ENCODE measurements at places on chromosomes 13 and 19.

DNA sequence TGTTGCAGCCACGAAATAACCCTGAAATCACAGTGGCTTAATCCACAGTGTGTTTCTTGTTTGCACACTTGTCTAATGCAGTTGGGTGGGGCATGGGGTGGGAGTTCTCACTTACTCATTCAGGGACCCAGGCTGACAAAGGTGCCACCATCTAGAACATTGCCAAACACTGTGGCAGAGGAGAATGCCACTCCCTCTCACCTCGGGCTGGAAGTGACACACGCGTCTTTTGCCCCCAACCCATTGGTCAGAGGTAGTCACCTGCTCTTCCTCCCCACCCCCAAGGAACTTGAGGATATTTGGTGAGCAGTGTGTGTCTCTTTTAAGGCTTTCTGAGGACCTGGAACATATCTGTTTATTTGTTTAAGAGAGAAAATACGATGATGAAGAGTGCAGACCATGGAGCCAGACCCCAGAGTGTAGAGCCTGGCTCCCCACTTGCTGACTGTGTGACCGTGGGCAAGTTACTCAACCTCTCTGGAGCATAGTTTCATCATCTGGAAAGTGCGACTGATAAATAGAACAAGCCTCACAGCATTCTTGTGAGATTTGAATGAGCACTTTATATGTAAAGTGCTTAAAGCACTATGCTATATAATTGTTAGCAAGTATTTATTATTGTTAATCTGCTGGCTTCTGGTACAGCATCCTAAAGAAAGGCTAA, 17.4 kb downstream of the GPR183 start:
- no peak for DNase-seq

DNA sequence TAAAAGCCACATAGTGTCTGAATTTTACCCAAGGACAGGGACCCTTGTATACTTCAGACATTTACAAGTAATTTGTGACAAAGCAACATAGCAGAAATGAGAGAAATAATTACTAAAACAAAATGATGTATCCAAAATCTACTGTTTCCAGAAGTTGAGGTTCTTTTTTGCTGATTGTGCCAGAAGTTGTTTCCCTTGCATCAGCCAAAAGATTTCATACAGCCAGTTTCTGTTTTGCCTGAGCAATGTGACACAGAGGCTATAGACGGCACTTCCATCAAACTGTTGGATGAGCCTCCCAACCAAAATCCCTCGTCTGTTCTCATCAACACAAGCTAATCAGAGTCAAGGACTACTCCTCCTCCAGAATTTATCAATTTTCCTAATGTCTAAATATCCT, 913.2 kb upstream of the GPC6 start:
- no peak for DNase-seq

DNA sequence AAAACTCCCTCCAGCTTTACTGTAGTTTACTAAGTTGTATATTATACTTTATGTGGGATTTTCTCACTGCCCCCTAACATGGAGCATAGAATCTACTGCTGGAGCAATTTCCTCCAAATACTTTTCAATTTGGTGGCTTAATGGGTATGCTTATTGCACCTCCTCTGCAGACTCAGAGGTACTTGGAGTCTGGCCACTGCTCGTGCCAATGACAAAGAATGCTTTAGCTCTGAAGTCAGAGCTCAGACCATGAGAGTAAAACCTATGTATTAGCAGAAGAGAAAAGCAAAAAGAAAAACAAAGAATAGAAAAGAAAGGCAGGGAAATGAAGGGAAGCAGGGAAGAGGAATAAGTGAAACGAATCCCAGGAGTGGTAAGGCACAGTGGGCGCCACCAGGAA, 71.9 kb downstream of the SUCLA2 start:
- no peak for DNase-seq

GRCh38 chr13:23488442-23488841, 54.9 kb upstream of the SACS start:
- no peak for DNase-seq

- no peak for DNase-seq
Observed at GRCh38 chr13:57739543-57740190, 108.1 kb downstream of the PCDH17 start.

DNA sequence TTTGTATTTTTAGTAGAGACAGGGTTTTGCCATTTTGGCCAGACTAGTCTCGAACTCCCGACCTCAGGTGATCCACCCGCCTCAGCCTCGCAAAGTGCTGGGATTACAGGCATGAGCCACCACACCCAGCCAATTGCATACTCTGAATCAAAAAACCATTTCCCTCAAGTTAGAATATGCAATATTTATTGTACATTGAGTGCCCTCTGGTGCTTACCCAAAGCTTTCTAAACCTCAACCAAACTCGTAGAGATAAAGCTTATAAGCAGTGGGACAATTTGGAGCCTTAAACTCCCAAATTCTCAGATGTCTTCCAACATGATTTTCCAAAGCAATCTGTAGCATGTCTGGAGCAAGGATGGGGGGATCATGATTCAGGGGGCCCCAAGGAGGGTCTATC, 22.4 kb downstream of the RFXAP start:
- peak; percentile 51 for DNase-seq

DNA sequence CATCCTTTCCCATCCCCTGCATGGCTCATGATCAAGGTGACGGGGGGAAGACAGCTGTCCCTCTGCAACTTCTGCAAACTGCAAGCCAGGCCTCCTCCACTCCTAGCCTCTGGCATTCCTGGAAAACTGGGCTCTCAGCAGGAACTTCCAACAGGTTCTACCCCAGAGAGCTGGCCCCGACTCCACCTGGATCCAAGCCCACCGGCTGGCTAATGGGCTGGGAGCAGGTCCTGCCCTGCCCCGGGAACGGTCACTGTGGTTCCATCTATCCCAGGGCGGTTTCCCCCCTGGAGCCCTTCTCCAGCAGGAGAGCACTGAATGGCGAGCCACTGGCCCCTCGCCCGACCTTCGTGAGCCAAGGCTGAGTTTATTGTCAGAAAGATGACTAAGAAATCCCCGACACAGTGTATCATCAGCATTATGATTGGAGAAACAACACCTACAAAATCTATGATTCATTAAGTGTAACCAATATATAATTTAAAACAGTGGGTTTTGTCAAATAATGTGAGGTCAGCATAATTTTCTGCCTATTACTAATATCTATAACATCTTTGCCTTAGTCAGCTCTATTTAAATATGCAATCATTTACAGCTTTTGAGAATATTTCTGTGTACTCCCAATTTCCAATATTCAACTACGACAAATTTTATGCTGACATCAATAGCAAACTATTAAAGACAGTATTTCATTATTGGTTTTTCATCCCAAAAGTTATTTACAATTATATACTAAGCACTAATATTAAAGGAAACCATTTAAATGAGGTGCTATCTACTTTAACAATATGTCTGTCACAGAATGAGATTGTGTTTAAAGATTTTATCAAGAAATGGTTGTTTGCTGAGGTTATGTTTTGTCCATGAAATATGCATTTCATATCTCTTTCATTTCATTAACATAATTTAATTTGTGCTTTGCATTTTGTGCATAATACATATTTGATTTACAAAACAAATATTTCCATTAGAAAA, 133.0 kb downstream of the URI1 start:
- DNase-seq = no peak

DNA sequence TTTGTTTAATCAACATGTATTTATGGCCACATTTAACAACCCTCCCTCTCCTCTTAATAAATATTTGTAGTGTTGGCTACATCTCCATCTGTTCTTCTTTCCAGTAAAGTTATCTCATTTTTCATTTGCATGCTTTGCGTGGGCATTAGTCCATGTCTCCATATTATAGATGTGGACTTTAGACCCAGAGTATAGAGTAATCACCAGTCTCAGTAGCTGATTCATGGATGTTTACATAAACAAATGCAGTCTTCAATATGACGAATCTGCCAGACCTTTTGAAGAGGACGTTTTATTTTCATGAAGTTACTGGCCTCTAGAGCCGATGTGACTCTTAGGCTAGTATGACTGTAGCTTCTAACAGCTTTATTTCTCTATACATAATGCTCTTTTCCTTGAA, 1546.2 kb downstream of the OLFM4 start:
- no peak for DNase-seq

GRCh38 chr13:94431987-94432386, 47.5 kb downstream of the DCT start:
- DNase-seq = no peak

DNA sequence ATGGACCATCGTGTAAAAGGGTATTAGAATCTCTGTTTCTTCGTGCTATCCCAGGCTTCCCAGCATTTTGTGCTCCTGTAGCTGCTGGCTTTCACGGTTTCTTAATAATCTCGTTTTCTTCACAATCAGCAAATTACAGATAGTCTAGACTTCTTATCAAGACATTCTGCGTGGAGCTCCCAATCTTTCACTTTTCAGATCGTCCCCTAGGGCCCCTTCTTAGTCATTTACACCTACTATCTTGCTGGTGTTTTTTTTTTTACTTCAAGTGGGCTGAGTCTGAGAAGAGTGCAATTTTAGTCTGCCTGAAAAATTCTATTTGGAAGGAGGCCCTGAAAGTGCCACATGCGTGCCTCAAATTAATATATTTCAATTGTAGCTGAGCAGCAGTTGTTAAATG, 275.1 kb downstream of the SHISA2 start:
- no peak for DNase-seq

GRCh38 chr13:47472516-47472915, 528.6 kb downstream of the SUCLA2 start:
- no peak for DNase-seq

GRCh38 chr13:101624210-101624922, 171.9 kb downstream of the ITGBL1 start:
- no peak for DNase-seq

DNA sequence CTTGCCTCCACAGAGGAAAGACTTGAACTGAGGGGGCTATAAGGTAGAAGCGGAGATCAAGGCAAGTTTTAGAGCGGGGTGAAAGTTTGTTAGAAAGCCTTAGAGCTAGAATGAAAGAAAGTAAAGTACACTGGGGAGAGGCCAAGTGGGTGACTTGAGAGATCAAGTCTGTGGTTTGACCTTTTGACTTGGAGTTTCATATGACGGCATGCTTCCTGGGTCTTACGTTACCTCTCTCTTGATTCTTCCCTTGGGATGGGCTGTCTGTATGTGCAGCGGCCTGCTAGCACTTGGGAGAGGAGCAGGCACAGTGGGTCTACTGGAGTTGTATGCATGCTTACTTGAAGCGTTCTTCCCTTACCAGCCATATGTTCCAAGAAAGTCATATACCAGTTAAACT, 1768.5 kb downstream of the PCDH9 start:
- no peak for DNase-seq

DNA sequence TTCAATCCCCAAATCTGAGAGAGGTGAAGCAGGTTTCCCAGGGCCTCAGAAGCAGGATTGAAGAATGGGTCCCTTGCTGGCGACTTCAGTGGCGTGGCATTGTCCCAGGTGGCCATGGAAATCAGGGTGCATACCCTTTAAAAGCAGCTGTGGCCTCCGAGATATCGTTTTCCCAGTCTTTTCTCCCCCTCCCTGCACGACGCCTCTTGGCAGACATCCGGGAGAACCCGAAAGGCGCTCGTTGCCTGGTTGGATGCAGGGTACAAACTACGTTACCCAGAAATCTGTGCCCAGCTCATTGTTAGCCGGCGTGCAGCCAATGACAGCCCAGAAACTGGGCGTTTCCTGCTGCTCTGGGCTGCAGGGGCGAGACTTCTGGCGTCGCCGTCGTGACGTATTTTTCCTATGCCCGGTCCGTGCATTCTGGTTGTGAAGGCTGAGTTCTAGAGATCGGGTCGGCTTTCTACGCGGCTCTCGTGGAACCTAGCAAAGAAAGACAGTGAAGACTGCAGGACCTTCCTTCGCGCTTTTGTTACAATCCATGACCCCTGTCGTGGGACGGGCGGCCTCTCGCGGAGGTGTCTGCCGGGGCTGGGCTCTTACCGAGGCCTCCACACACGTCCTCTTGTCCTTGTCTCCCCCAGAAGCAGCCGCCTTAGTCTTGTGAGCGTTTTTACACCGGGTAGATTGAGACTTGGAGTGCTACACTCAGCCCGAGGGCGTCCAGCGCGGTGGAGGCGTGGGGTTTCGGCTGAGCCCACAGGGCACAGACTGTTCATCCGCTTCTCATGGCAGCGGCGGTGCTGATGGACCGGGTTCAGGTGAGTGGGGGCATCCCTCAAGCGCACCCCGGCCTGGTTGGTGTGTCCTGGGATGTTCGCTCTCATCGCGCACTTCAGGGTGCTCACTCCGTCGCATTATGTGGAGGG, at the start of gene ZNF304:
TSS of gene ZNF304 (plus strand) at position 395 of the 929 bp plus-strand sequence. CDS start at position 789, 394 bp downstream.
- peak; percentile 83 for DNase-seq

GRCh38 chr13:35669321-35669720, 192.8 kb upstream of the MAB21L1 start:
- DNase-seq = no peak

- DNase-seq = no peak
Observed at GRCh38 chr19:49473868-49474541, at the start of gene FLT3LG. FLT3LG (plus strand) TSS chr19:49474215; CDS start chr19:49474640, 425 bp downstream.

- no peak for DNase-seq
Observed at GRCh38 chr13:91158017-91158395, 189.5 kb upstream of the MIR17HG start.

GRCh38 chr13:110390567-110390966, 83.5 kb downstream of the COL4A2 start:
- DNase-seq = no peak

DNA sequence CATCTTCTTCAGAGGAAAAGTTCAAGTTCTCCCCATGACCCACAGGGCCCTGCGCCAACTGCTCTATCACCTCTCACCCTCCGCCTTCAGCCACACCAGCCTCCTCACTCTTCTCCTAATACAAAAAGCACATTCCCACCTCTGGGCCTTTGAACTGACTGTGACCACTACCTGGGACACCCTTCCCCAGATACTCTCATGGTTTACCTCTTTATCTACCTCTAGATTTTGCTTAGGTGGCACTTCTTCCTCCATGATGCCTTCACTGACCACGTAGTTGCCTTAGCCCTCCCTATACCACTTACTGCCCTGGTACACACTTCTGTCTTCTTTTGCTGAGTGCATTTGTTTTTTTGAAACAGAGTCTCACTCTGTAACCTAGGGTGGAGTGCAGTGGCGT, 3.9 kb upstream of the SYCE2 start:
- DNase-seq = no peak

- no peak for DNase-seq
Observed at GRCh38 chr13:41701676-41702075, 244.3 kb downstream of the RGCC start.

- DNase-seq = no peak
Observed at GRCh38 chr13:65631078-65631477, 1599.1 kb downstream of the PCDH9 start.

- DNase-seq = no peak
Observed at GRCh38 chr19:31278555-31279435, 70.4 kb downstream of the TSHZ3 start.

DNA sequence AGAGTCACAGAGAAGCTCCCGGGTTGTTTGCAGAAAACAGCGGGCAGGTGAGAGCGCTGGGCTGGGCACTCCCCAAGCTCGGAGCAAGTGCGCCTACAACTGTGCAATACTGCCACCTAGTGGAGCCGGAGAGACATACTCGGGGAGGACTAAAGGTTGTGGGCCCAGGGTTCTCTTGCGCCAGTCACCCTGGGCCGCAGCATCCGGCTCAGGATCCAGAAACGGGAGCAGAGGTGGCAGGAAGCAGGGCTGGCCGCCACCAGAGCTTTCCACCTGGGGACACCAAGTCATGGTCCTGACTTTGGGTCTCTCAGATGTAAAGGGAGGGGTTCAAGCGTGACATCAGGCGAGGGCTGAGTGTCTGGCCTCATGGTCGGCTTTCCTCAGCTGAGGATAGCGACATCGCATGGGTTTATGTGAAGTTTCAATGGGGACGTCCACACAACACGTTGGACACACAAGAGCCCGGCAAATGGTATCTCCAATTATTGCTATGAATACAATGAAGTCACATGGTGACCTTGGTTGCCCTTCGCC, 11.2 kb upstream of the KLK4 start:
- DNase-seq = peak; percentile 52

GRCh38 chr13:112905619-112905989, 63.4 kb upstream of the MCF2L start:
- no peak for DNase-seq

- no peak for DNase-seq
Observed at GRCh38 chr13:98370806-98371515, 193.9 kb upstream of the RNF113B start.
